ENCODE measurements at places on chromosomes 1 and 21.

GRCh38 chr1:179228783-179229213 is 679 bp downstream of the ABL2 start:
- DNase-seq = no peak

DNA sequence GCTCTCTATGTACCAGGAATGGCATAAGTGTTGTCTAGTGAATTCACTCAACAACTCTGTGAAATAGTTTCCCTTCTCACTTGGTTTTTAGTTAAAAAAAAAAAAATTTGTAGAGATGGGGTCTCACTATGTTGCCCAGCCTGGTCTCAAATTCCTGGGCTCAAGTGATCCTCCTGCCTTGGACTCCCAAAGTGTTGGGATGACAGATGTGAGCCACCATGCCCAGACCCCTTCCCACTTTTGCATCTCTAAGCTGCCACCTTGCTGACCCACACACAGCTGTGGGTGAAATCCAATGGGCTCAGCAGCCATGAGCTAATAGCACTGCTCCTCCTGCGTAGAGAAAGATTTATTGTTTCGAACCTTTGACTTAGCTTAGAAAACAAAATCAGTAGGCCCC is 33.5 kb downstream of the NEK2 start:
- no peak for DNase-seq

- no peak for DNase-seq
These were observed 22.6 kb downstream of the FMO5 start for GRCh38 chr1:147202576-147202975.

DNA sequence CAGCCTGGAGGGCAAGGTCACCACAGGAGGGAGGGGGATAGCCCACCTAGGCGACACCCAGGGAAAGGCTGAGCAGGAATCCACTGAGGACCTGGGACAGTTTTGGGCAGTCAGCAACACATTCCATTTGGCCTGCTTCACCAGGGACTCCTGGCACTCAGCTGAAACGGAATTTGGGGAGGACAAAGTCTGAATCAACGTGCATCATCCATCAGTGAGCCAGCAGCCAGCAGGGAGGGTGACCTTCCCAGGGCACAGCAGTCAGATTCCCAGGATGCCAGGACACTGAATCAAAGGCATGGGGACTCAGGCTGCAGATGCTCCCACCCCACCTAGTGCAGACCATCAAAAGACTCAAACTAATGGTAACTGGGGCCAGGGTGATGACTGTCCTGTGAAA is 4.6 kb downstream of the SH3BP5L start:
- DNase-seq = no peak

DNA sequence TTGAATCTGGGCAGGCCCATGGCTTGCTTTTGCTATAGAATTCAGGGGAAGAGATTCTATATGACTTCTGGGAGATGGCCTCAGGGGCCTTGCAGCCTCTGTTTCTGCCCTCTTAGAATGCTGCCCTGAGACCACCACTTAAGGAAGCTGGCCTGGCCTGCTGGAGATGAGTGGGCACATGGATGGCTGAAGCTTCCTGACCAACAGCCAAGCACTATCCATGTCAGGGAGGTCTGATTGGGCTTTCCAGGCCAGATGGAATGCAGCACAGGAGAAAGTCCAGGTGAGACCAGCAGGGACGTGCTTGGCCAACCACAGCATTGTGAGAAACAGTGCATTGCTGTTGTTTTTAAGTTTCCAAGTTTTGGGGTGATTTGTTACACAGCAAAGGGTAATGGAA is 308.1 kb downstream of the PTPRU start:
- no peak for DNase-seq

DNA sequence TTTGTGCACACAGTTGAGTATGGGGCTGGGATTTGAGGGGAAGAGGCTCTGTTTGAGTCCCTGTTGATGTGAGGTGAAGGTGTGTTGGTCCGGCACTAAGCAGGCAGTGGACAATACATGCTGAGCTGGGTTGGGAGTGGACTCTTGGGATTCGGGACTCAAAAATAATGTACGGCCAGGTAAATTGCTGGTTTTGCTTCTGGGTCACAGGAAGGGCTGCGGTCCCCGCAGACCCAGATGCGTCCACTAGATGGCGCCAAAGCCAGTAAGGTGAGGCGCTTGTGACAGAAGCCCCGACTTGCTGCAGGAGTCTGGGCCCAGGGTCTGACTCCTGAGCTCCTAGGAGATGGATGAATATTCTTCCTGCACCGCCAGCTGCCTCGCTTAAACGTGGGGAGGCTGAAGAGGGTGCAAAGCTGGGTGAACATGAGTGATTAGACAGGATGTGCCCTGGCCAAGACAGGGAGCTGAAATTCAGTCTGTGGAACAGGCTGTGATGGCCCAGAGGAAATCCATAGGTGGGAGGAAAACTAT is 61.4 kb downstream of the ACBD3 start:
- DNase-seq = peak; percentile 88

Data from activated CD4-positive, CD25-positive, alpha-beta regulatory T cell (primary cell).